Amygdala (tissue), 56 donors: ENCODE measurements at places on chromosomes 5 and 9.

DNA sequence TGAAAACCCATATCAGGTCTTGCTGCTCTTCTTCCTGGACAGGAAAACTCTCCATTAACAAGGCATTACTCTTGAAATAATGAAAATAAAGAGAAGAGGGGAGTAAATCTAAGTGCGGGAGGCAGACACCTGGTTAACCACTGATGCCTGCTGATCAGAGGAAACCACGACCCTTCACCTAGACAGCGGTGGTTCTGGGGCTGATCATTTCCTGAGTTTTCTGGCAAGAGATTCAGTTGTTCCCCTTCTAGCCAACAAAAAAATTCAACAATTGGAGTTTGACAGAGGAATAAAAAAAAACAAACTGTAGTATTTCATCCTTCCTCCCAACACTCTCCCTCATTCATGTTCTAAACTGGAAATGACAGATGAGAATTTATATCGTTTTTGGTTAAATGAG, 3.0 kb downstream of the RLN2 start:
- DNase-seq: no peak

- DNase-seq: no peak
Observed at GRCh38 chr9:104269996-104270963, 176.2 kb downstream of the SMC2 start.

- DNase-seq: no peak
Observed at GRCh38 chr9:17669206-17669605, 90.3 kb downstream of the SH3GL2 start.

DNA sequence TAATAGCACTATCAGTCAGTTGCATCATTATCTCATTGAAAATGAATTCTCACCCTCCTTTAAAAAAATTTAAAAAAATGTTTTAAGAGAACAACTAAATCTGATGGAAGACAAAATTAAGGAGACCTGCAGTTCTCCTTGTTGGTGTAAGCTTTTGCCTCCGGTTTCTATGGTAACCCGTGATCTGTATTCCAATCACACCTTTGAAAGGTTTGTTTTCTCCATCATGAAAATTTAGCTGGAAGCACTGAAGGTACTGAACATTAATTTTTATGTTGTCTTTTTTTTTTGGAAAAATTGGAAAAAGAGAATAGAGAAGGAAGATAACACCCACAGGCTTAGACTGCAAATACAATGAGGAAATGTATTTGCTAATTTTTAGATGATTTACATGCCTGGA, 2.5 kb upstream of the BASP1 start:
- DNase-seq: no peak

DNA sequence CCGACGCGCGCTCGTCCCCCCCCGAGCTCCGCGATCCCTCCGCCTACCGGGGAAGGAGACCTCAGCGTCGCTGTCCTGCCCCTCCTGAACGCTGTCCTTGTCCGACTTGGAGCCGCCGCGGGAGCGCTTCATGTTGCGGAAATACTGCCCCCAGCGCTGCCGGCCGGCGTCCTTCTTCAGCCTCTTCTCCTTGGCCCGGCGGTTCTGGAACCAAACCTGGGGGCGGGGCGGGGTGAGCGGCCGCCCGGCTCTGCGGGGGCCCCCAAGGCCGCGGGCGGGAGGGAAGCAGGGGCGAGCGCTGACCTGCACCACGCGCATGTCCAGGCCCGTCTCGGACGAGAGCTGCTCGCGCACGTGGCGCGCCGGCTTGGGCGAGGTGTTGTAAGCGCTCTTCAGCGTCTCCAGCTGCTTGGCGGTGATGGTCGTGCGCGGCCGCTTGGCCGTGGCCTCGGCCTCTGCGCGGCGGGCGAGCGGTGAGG, 6.3 kb downstream of the LHX3 start:
- DNase-seq: no peak

- no peak for DNase-seq
Observed at GRCh38 chr5:73946278-73946677, 320.3 kb downstream of the ARHGEF28 start.

DNA sequence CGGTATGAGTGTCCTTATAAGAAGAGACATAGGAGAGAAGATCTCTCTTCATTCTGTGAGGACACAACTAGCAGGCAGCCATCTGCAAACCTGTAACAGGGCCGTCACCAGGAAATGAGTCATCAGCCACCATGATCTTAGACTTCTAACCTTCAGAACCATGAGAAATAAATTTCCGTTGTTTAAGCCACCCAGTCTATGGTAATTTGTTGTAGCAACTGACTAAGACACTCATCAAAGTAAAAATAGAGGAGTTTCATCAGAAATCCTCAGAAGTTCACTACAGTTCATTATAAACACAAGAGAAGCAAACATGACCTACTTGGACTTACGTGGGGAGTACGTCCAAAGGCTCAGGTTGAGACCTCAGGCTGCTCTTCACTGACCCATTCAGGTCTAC, 357.7 kb downstream of the SEMA5A start:
- no peak for DNase-seq

DNA sequence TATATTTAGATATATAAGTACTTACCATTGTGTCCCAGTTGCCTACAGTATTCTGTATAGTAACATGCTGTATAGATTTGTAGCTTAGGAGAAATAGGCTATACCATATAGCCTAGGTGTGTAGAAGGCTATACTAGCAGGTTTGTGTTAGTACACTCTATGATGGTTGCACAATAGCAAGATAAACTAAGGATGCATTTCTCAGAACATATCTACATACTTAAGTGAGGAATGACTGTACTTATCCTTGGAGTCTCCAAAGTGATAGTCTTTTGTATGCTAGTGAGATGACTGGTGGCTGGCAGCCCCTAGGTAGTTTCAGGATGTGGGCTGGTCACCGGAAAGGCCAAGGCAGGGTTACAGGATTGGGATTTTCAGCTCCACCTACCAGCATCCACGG, 208.7 kb downstream of the ARHGEF28 start:
- DNase-seq: no peak

- no peak for DNase-seq
Observed at GRCh38 chr5:128446-128845, 36.5 kb downstream of the PLEKHG4B start.

DNA sequence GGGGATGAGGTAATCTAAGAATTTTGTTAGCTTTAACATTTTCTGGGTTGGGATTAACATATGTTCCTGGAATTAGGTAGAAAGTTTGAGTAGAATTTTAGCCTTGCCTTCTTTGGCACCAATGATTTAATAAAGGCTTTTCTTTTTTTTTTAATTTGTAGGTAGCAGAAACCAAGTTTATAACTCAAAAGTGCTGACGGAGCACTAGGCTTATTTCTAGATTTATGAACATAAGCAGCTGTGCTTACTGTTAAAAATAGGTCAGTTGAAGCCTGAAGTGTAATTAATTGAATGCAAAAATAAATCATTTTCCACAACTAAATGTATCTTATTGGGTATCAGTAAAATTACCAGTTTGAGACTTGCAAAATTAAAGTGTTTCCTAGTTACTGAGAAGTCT, 62.4 kb downstream of the TAF11L14 start:
- DNase-seq: no peak

DNA sequence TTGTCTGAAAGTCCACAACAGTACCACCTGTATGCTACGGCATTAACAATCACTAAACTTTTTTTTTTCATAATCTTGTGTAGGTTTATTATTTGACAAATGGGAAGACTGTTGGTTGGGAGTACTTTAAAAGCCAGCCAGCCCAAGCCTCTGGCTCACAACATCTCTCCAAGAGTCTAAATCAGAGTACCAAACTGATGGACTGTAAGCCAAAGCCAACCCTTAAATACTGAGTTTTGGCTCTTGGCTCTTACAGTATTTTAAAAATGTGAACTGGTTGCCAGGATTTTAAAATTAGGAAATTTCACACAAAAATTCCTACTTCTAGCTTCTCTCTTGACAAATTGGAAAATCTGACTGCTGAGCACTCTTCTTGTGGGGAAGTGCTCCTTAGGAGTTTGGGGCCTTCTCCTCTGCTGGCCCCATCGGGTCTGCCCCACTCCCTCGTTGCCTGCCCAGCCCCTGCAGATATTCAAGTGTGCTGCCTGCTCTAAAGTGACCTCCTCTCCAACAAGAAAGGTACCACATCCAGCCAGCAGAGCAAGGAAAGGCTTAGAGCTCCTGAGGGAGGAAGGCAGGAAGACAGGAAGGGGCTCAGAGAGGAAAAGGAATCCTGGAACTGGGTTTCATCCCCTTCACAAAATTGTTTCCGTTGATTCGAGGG, 21.8 kb upstream of the TMOD1 start:
- no peak for DNase-seq

GRCh38 chr5:124772457-124773200, 26.2 kb upstream of the ZNF608 start:
- no peak for DNase-seq

DNA sequence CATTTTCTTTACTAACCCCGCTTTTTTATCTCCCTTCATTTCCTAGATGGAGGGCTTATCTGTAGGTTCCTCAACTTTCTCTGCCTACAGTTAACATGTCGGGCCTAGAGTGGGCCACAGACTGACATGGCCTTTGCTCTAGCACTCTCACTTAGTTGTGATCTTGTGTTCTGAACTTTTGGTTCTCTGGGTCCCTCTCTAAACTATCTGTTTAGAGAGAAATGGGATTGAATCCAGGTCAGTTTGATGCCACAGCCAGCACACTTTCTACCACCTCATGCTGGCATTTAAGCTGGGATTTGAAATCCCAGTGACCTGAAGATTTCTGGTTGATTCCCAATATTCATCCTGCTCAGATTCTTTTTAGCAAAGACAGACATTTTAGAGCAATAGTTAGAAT, 388.5 kb upstream of the PAPPA start:
- no peak for DNase-seq

DNA sequence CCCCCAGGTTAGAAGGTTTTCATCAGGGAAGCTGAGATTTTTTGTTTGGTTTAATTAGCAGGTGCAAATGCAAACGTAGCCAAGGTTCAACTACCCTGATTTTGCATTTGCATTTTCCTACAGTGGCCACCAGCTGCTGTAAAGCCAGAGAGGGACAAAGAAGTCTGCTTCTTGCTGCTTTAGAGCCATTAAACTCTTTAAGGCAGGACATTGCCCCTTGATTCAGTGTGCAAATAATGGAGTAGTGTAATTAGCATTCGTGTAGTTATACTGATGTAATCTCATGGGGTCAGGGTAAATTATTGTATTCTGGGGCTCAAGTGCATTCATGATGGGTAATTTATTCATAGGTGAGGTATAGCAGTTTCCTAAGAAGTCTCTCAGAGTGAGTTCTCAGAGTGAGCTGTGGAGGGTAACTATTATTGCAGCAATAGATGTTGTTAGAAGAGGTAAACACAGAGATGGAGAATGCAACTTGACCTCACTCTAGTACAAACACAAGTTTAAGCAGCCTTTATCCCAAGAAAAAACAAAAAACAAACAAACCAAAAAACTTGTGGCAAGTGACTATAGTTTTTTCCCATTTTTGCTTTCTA, 526.5 kb downstream of the KIF4B start:
- DNase-seq: no peak

DNA sequence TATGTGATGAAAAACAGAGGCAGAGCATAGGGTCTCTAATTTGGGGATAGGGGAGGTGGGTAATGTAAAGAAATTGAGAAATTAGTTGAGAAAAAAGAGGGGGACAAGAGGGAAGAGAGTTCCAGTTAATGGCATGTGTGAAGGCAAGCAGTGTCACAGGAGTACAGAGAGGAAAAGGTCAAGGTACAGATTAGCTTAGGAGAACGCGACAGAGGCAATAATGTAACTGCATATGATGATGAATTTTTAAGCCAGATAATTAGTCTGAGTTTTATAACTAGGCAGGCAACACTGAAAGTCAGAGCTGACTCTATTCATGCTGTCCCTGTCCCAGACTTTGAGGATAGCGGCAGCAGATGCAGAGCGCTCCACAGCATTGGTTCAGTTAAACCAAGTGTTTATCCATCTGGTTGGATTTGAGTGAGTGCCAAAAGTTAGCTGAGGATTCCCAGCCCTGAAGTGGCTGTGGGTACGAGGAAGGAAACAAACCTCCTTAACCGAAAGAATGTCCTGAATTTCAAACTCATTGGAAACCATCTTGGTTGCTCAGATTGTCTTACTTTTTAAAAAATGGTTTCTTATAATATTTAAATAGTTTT, 315.2 kb downstream of the ARHGAP26 start:
- no peak for DNase-seq

GRCh38 chr5:77620405-77620804, 18.1 kb downstream of the OTP start:
- DNase-seq: no peak

DNA sequence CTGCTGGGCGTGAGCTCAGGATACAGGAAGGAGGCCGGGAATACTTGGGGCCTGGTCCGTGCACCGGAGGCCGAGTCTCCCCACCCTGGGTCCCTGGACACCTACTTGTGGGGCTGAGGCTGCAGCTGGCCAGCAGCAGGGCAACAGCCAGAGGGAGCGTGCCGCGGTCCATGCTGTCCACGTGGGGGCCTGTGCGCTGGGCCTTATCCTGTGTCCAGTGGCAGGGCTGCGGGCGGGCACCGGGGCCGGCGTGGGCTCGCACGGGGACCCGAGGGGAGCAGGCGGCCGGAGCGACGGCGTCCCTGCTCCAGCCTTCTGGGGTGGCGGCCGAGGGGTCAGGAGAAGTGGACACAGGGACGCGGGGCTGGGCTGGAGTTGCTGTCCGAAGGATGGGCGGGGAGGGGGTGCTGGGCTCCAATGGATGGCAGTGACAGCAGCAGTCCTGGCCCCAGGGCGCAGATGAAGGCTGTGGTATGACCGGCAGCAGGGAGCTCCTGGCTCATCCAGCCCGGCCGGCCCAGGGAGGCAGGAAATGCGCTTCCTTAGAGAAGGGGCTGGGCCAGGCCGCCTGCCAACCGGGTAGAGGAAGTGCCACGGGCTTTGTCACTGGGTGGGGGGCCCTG, at the start of gene ENG:
Gene ENG, minus strand, starts transcription at position 475 of the 623 bp plus-strand sequence. Its CDS starts 303 bp downstream, at position 172.
- no peak for DNase-seq

GRCh38 chr5:163193886-163194285, 243.5 kb upstream of the CCNG1 start:
- DNase-seq: no peak
